H1 (cell line): ENCODE measurements at places on chromosomes 1 and 21. TPM values are rescaled to one million over a fixed set of nuclear protein-coding genes. Genes with fewer than 3 reads are reported as not detected.

The AMY1A gene
- not detected in 2 replicates for total RNA-seq

GRCh38 chr1:8473121-8473875, 155.4 kb downstream of the SLC45A1 start:
- H3K27me3 ChIP-seq: no peaks in the 10 kb centered on the region
- peaks cover 7% of the 10 kb centered on the region; the same call in 1 of the 2 replicates for H3K4me1 ChIP-seq
- H3K36me3 ChIP-seq: no peaks in the 10 kb centered on the region
- H3K4me3 ChIP-seq: no peak overlapping the region
- H3K27ac ChIP-seq: no peak overlapping the region

GRCh38 chr1:89069951-89070350, 4.9 kb upstream of the GBP1 start:
- H3K27ac ChIP-seq: no peak overlapping the region
- no peak for DNase-seq
- no peaks in the 10 kb centered on the region for H3K4me1 ChIP-seq

The ITGB2 gene
- 0.24 and 0.36 TPM in 2 replicates for total RNA-seq

The CELA2A gene
- not detected in 2 replicates for total RNA-seq
